ENCODE measurements at places on chromosomes 7 and 10.
A peak's percentile ranks its signal among the peaks of the same experiment; 100 is the strongest.

DNA sequence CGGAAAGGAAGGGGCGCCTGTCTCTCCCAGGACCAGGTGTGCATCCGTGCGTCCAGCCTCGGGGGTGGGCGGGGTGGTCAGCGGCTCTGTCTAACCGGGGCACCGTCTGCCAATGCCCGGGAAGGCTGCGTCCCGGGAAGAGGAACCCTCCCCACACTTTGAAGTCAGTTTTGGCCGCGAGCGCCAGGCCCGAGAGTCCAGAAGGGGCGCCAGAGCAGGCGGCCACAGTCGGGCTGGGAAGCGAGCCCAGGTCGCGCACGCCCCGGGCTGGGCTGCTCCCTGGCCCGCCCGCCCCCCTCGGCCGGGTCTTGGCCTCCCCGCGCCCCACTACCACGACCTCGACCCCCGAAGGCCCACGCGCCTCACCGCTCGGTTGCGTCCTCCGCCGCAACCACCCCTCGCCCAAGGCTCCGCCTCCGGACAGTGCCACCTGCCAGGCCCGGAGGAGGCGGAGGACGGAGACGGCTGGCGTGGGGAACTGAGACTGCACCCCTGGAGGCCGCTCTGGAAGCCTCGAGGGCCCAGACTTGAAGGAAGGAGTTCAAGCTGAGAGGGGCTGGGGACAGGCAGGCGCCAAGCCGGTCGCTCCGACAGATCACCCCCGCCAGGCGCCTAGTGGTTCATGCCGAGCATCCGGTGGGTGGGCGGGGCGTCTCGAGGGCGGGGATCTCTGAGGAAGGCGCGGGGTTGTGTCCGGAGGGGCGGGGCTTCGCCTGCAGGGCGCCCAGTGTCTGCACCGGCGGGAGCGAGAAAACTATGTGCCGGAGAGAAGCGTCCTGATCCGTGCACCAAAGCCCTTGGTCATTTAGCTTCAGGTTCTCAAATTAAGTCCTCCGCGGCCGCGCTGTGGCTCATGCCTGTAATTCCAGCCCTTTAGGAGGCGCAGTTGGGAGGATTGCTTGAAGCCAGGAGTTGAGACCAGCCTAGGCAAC, at the start of gene BRAT1:
Gene BRAT1 (minus strand): TSS at position 404 of the 932 bp plus-strand sequence. CDS start 1,093 bp downstream, outside the sequence.
- peak; percentile 77 for DNase-seq

DNA sequence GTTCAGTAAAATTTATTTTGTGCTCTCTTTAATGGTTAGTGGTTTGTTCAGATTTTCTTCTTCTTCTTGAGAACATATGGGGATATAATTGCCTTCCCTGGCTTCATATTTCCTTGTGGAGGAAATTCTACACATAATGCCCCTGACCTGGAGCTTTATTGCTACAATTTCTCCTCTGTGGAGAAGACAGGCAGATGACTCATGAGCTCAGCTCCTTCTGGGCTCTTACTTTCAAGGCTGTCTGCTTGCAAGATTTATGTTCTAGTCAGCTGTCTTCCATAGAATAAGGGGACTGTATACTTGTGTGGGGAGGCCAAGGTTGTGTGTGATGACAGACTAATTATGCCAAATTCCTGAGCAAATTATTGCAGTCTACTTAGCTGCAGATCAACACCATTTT, 1.6 kb downstream of the LRRD1 start:
- peak; percentile 32 for DNase-seq

- DNase-seq = no peak
Observed at GRCh38 chr7:33449847-33450246, 320.5 kb downstream of the BBS9 start.

DNA sequence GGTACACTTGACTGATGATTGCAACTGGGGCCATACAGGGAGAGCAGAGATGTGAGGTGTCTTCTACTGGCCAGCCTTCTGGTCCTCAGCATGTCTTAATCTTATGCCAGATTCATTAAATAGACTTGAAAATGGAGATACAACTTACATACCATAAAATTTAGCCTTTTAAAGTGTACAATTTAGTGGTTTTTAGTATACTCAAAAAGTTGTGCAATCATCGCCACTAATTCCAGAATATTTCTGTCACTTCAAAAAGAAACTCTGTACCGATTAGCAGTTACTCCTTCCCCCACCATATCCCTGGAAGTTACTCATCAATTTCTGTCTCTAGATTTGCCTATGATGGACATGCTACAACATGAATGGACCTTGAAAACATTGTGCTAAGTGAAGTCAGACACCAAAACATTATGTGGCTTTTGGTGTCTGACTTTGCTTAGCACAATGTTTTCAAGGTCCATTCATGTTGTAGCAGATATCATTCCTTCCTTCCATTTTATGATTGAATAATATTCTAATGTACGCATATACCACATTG, 53.0 kb downstream of the SH2D4B start:
- no peak for DNase-seq

GRCh38 chr7:75638594-75639070, 100.1 kb downstream of the HIP1 start:
- no peak for DNase-seq

DNA sequence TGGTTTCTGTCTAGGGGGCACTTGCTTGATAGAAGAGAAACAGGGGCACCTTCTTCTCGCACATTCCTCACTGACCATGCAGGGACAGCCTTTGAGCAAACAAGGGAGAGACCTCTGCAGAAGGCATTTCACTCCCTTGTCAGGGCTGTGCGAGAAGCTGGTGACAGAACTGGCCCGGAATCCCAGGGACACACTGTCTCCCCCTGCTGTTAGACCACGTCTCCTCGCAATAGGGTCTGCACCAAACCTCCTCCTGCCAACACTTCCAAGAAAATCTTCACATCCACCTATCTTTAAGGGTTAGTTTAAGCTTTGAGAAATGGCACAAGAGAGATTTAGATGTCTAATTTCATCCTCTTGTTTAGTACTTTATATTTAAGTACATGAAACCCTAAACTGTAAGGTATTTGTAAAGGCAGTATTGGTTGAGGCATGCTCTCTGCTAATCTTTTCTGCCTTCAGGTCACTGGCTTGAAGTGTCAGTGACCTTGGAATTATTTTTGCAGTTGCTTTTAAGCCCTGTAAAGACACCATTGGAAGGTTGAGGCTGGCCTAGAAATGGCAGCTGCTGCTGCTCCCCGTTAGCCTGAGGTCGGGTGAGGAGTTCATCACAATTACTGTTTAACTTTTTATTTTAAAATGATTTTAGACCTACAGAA, 37.0 kb downstream of the RBM20 start:
- DNase-seq = no peak

GRCh38 chr10:79562135-79562756, 2.0 kb upstream of the SFTPA2 start:
- DNase-seq = peak; percentile 11

GRCh38 chr7:114910787-114911186, 11.1 kb upstream of the MDFIC start:
- DNase-seq = no peak

DNA sequence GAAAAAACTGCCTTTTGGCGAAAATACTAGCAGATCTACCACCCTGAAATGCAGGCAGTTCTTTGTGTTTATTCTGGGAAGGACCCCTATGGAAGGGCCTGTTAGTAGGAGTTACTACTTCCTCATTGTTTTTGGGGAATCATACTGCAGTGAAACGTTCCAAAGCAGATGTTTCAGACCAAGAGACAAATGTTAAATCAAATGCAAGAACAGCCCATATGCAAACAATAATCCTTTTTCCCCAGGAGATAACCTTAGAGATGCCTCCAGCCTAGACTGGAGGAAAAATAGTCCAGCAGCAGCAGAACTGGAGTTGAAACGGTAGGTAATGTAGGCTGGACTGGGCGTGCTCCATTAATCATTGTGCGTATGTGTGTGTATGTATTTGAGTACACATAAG, 65.9 kb upstream of the VWDE start:
- no peak for DNase-seq

GRCh38 chr10:118842843-118843624, 88.3 kb upstream of the CACUL1 start:
- DNase-seq = no peak

- DNase-seq = no peak
Observed at GRCh38 chr7:102248081-102248455, 38.6 kb upstream of the SH2B2 start.

GRCh38 chr10:29596356-29596755, 38.4 kb downstream of the SVIL start:
- DNase-seq = no peak

- no peak for DNase-seq
Observed at GRCh38 chr10:57673446-57673960, 594.2 kb downstream of the IPMK start.

- no peak for DNase-seq
Observed at GRCh38 chr7:80385508-80385907, 126.4 kb downstream of the GNAT3 start.

DNA sequence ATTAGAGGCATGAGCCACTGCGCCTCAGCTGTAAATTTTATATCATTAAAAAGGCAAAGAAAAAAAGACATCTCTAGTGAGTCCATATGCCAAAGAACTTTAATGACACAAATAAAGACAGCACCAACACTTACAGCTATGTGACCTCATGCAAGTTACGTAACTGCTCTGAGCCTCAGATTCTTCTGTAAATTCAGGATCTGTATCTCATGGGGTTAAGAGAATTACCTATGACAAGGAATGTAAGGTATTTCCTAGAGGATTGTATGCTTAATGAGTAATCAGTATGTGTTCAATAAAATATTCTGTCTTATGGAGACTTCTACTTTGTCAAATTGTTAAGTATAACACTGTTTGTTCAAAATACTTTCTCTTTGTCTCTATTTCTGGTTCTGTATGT, 274.0 kb upstream of the GLI3 start:
- no peak for DNase-seq

- DNase-seq = no peak
Observed at GRCh38 chr10:107133656-107134055, 30.9 kb downstream of the SORCS1 start.

DNA sequence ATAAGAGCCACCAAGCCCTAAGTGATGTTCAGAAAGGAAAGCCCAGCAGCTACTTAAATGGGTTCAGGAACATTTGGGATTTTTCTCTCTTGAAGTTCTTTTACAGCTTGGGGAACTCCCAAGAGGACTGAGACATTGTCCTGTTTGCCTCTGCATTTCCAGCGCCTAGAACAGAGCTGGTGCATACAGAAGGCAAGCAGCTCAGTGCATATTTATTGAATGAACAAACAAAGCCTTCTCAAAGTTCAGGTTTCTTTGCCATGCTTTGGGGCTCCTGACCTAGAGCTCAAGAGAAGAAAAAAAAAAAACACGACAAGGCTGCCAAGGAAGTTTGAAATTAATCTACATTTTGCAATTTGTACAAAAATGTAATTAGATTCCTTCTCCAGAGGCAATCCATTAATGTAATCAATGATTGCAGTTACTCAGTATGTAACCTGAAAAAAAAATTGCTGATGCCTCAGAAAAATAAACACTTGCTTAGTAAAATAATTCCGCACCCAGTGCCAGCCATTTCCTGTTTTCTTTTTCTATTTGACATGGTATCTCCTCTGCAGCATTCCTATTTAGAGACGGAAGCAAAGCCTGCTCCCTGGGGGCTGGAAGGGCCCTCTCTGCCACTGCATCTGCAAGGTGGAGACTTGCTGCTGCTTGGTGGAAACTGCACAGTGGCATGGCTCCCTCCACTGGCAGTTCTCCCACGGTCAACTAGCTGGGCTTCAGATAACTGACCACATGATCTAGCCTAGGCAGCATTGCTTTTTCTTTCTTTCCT, 157.3 kb downstream of the TMEM178B start:
- DNase-seq = no peak

DNA sequence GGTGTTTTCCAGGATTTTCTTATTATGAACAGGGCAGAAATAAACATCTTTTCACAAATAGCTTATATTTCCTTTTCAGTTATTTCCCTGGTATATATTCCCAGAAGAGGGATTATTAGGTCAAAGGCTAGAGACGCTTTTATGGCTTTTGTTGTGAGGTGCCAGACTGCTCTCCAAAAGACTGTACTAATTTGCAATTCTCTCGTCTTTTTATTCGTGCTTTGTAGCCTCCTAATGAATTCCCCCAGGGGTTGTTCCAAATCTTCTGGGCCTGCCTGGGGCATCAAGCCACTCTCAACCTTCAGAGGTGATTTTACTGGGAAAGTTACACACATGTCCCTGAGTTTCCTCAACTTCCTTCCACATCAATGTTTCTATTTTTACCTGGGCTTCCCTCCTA, 34.0 kb upstream of the R3HCC1L start:
- DNase-seq = no peak
